Upper lobe of right lung (tissue), 1 donor: ENCODE measurements at places on chromosomes 4 and X. TPM values are rescaled to one million over a fixed set of nuclear protein-coding genes. Genes with fewer than 3 reads are reported as not detected.

Gene CSN1S1
- total RNA-seq: not detected

Gene ADRA2C
- total RNA-seq: 7.3 TPM

Gene SYAP1
- total RNA-seq: 20.0 TPM

Gene DCX
- total RNA-seq: not detected

Gene PPBP
- 3.4 TPM for total RNA-seq

Gene CPLX1
- 5.2 TPM for total RNA-seq

Gene SPANXA2
- total RNA-seq: not detected

Gene GABRQ
- total RNA-seq: not detected
